ENCODE measurements at places on chromosomes 2 and 18.

DNA sequence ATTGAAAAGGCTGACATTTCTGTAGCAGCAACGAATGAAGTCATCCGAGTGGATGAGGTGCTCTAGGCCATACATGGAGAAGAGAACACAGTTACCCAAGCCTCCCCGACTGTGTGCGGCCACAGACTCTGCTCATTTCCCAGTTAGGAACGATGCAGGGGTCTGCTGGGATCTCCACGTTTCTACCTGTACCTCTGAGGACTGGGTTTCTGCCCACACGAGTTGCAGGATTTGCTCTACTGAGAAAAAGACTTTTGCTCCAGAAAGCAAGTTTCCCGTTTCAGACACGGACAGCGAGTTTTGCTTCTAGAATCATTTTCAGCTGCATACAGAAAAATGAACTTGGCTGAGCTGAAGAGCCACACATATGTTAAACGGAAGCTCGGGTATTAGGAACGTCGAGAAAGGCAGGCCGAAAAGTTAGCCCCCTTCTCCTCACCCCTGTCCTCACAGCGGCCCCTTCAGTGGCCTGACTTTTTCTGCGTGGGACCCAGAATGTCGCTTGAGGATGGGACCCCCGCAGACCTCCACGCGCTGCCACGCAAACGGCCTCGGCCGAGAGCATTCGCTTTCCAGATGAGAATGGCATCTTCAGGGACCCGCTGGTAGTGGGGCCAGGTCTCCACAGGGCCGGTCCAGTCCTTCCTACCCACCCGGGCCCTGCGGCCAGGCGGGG, 582 bp upstream of the RAB31 start:
- no peak for DNase-seq

GRCh38 chr2:232901736-232902578, 31.9 kb downstream of the SNORC start:
- no peak for DNase-seq

GRCh38 chr18:3269241-3269913, 7.4 kb downstream of the MYL12B start:
- DNase-seq, result no peak

DNA sequence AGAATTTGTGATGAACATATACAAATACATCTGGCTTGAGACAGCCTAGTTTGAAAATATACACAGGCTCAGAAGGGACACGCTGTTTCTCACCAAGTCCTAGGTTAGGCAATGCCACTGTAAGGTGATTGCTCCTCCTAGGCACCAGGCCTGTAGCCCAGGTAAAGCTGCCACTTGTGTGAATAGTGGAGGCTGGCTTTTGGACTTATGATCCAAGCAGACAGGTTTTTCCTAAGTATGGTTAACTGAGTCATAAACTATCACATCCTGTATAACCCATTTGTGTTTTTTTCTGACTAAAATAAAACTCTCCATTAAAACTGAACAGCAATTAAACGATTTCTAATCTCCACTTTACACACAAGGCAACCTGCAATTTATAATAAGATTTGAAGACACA, 81.0 kb downstream of the SEMA4F start:
- no peak for DNase-seq

DNA sequence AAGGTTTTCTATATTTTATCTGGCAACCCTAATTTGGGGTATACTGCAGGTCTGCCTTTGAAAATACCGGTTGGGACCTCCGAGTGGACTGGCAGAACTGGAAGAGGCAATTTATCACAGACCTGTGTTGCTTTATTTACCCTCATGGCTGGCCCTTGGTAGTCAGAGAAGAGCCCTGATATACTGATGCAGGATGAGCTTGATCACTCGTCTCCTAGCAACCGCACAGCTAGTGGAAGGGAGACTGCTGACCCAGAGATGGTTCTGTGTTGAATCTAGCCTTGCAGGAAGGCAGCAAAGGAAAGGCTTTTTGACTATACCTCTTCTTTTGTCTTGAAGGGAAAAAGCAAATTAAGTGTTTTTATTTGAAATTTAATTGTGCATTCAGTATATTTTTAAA, 154.7 kb downstream of the EML6 start:
- no peak for DNase-seq

GRCh38 chr2:55109219-55109891, 59.1 kb upstream of the RTN4 start:
- no peak for DNase-seq

DNA sequence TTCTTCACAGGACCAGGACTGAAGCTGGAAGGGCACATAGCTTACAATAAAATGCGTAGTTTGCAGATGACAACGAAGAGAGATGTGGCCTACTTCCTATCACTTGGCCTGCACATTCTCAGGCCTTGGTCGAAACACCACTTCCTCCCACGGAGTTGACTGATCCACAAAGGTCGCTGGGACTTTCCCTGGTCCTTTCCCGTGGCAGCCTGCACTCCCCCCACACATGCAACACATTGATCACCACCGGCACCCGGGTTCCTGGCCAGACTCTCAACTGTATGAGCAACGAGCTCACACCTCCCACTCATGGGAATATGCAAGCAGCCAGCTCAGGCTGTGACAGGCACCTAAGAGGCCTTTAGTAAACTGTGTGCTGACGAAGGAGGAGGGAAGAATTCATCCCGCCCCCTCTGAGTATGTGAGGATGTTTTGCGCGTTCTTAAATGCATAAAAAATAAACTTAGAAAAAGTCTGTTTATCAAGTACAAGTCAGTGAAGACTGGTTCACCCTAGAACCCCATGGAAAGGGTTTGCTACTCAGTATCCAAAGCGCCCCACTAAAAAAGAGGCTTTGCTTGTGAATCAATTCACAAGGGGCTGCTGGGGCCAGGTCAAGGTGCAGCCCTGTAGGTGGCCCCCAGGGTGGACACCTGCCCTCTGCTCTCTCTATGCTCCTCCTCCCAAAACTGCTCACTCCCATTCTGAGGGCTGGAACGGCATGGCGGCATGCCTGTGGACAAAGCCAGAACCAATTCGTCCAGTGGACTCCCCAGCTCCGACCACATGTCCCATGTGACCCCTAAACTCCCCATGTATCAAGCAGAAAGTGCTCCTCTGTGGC, 154.3 kb downstream of the EIPR1 start:
- DNase-seq, result peak; percentile 66

DNA sequence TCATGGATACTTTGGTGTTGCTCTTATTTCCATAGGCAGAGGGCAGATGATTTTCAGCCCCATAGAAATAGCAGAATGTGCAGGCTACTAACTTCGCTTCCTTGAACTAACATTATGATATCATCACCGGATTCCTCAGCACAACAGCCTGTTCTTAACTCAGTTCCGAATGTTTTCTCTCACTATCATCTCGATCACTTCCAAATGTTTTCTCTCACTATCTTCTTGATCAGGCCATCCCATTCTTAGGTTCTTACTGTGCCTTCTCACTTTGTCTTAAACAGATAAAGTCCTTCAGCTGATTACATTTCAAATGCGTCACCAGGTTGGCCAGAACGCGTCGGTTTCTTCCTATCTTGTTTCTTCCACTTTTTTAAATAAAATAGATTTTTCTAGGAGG, 11.4 kb upstream of the MBD2 start:
- DNase-seq, result no peak
